Smooth muscle cell of trachea (primary cell): ENCODE measurements at places on chromosomes 16 and 17. TPM values are rescaled to one million over a fixed set of nuclear protein-coding genes. Genes with fewer than 3 reads are reported as not detected.

The HAPSTR1 gene
- total RNA-seq, result 72.1 and 76.8 TPM in 2 replicates

The ARHGAP23 gene
- total RNA-seq, result 46.0 and 67.8 TPM in 2 replicates

The NACA2 gene
- total RNA-seq, result not detected in 2 replicates

The PTX4 gene
- 0.29 TPM in 1 of 2 replicates, not detected in the other for total RNA-seq

The CYGB gene
- total RNA-seq, result 46.0 and 123 TPM in 2 replicates

The NOD2 gene
- total RNA-seq, result under 0.01 and 0.66 TPM in 2 replicates

The HS3ST2 gene
- 0.17 TPM in 1 of 2 replicates, not detected in the other for total RNA-seq

The DHRS7C gene
- total RNA-seq, result not detected in 2 replicates

The PRR14 gene
- total RNA-seq, result 4.8 and 8.8 TPM in 2 replicates

The ZNF771 gene
- total RNA-seq, result 15.6 and 20.5 TPM in 2 replicates

The CENPV gene
- 5.4 and 6.9 TPM in 2 replicates for total RNA-seq

The VPS35L gene
- total RNA-seq, result 49.3 and 53.3 TPM in 2 replicates

The GP1BA gene
- not detected in 2 replicates for total RNA-seq

The ZCCHC14 gene
- total RNA-seq, result 17.7 and 20.4 TPM in 2 replicates

The KRTAP4-1 gene
- total RNA-seq, result not detected in 2 replicates

The MAPK7 gene
- 23.7 and 34.2 TPM in 2 replicates for total RNA-seq

The TOP3A gene
- total RNA-seq, result 18.5 and 29.5 TPM in 2 replicates

The SOX9 gene
- total RNA-seq, result 12.7 and 12.9 TPM in 2 replicates

The NEUROD2 gene
- not detected in 2 replicates for total RNA-seq

The RDM1 gene
- 0.66 and 0.87 TPM in 2 replicates for total RNA-seq

The DCTPP1 gene
- 7.9 and 16.9 TPM in 2 replicates for total RNA-seq

The APPBP2 gene
- 55.7 and 72.4 TPM in 2 replicates for total RNA-seq

The WNK4 gene
- 0.29 and 0.33 TPM in 2 replicates for total RNA-seq

The GPR142 gene
- 1.3 TPM in 1 of 2 replicates, not detected in the other for total RNA-seq

The SLC6A2 gene
- not detected in 2 replicates for total RNA-seq

The NPIPB13 gene
- 0.15 and 2.0 TPM in 2 replicates for total RNA-seq

The TEKT3 gene
- total RNA-seq, result 0.15 and 0.50 TPM in 2 replicates

The GUCY2D gene
- total RNA-seq, result 0.17 TPM in 1 of 2 replicates, not detected in the other

The IKZF3 gene
- 0.33 TPM in 1 of 2 replicates, not detected in the other for total RNA-seq

The TEKT5 gene
- total RNA-seq, result 0.15 TPM in 1 of 2 replicates, not detected in the other

The CCL7 gene
- total RNA-seq, result 1.7 TPM in 1 of 2 replicates, not detected in the other

The CDR2 gene
- total RNA-seq, result 34.9 and 38.7 TPM in 2 replicates
